Left renal pelvis (tissue), 4 donors: ENCODE measurements at places on chromosomes 7 and 10. TPM values are rescaled to one million over a fixed set of nuclear protein-coding genes. Genes with fewer than 3 reads are reported as not detected.

The CXCL12 gene
- polyA plus RNA-seq = 730 TPM

The ELOVL3 gene
- polyA plus RNA-seq = 2.3 TPM

DNA sequence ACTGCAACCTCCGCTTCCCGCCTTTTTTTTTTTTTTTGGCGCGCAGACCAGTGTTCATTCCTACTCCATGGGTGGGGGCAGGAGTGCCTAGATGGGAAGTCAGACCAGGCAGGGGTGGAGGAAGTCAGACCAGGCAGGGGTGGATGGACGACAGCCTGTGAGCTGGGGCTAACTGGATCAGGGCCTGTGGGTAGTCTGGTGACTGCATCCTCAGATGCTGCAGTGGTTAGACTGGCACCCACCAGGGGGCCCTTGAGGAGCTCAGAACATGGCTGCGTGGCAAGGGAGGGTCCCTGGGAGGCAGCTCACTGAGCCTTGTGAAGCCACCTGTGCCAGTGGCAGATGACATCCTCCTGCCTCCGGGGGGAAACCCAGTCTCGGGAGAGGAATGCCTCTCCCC lies 35.1 kb downstream of the RCC1L start:
- DNase-seq = no peak

GRCh38 chr10:48973065-48973464 lies 33.4 kb upstream of the LRRC18 start:
- no peak for DNase-seq

- DNase-seq = no peak
Observed at GRCh38 chr10:60426425-60426824, 36.8 kb upstream of the ANK3 start.

GRCh38 chr7:28145931-28146330 lies 34.7 kb downstream of the JAZF1 start:
- DNase-seq = no peak

DNA sequence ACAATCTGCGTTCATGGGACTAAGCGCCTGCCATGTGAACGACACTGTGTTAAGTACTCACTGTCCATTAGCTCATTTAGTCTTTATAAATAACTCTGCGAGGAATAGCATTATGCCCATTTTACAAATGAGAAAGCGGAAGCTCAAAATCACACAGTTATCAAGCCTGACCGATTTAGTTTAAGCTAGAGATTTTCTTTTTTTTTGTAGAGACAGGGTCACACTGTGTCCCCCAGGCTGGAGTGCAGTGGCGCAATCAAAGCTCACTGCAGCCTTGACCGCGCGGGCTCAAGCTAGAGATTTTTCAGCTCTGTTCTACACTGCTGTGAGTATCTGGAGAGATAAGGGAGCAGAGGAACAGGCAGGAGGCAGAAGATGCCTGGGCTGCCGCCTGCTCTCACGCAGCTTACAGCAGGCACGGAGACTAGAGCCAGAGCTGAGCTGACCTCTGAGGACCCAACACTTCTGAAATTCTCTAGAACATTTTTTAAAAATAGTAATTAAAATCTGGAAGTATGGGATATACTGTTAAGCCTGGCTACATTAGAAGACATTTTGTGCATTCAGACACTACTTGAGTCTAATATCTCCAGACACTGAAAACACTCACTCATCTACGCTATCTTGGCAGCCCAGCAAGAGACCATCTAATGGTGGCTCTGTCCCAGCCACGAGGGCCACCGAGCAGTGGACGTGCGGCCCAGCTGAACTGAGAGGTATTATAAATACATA lies 38.7 kb downstream of the GNA12 start:
- no peak for DNase-seq
